ENCODE measurements at places on chromosomes 4 and X. TPM values are rescaled to one million over a fixed set of nuclear protein-coding genes. Genes with fewer than 3 reads are reported as not detected.

Gene PGM2
- 26.1 TPM for total RNA-seq

Gene DCLK2
- 20.0 TPM for total RNA-seq

Gene PCDH10
- 30.5 TPM for total RNA-seq

Gene MAGED4B
- total RNA-seq: 232 TPM

Gene STS
- 12.1 TPM for total RNA-seq

Gene CFAP99
- total RNA-seq: not detected

Gene PSAPL1
- not detected for total RNA-seq
